RPMI7951 (cell line): ENCODE measurements at places on chromosomes 2 and 18. TPM values are rescaled to one million over a fixed set of nuclear protein-coding genes. Genes with fewer than 3 reads are reported as not detected.

The ELOA2 gene
- not detected in 2 replicates for total RNA-seq

The IL36G gene
- total RNA-seq, result 0.24 and 0.59 TPM in 2 replicates

The EFEMP1 gene
- 3.7 and 5.7 TPM in 2 replicates for total RNA-seq

The IL1RN gene
- 0.48 TPM in 1 of 2 replicates, not detected in the other for total RNA-seq

The NT5DC4 gene
- not detected in 2 replicates for total RNA-seq

The GPR55 gene
- total RNA-seq, result 0.24 and 0.29 TPM in 2 replicates

The DYNC2LI1 gene
- total RNA-seq, result 24.2 and 27.4 TPM in 2 replicates

The ASXL3 gene
- not detected in 2 replicates for total RNA-seq

The TFCP2L1 gene
- total RNA-seq, result under 0.01 TPM in 1 of 2 replicates, not detected in the other

The FBXO41 gene
- 0.98 and 1.1 TPM in 2 replicates for total RNA-seq

The ARHGEF4 gene
- 2.2 and 2.5 TPM in 2 replicates for total RNA-seq

The SERPINB4 gene
- total RNA-seq, result not detected in 2 replicates

The NYAP2 gene
- total RNA-seq, result not detected in 2 replicates

The SLC4A5 gene
- 0.10 TPM in 1 of 2 replicates, not detected in the other for total RNA-seq

The FRZB gene
- total RNA-seq, result 0.98 and 1.6 TPM in 2 replicates

The PTPRM gene
- 31.2 and 51.8 TPM in 2 replicates for total RNA-seq

The KCNS3 gene
- 44.5 and 52.8 TPM in 2 replicates for total RNA-seq

The OR6B2 gene
- total RNA-seq, result not detected in 2 replicates

The CTDP1 gene
- 6.2 and 8.3 TPM in 2 replicates for total RNA-seq

The MYO1B gene
- total RNA-seq, result 173 and 185 TPM in 2 replicates

The BOLA3 gene
- total RNA-seq, result 195 and 214 TPM in 2 replicates

The CYP27C1 gene
- 3.5 TPM in 2 replicates for total RNA-seq

The SERPINB2 gene
- 20.3 and 20.5 TPM in 2 replicates for total RNA-seq

The ZNG1B gene
- 45.5 and 45.8 TPM in 2 replicates for total RNA-seq

The ANKRD44 gene
- 10.8 and 11.3 TPM in 2 replicates for total RNA-seq

The ZNF638 gene
- 71.0 and 87.6 TPM in 2 replicates for total RNA-seq

The ARL4C gene
- 43.0 and 43.5 TPM in 2 replicates for total RNA-seq

The SIX3 gene
- total RNA-seq, result not detected in 2 replicates

The STPG4 gene
- not detected in 2 replicates for total RNA-seq

The CTAGE1 gene
- total RNA-seq, result 0.68 and 1.3 TPM in 2 replicates

The NOL4 gene
- not detected in 2 replicates for total RNA-seq

The RNPEPL1 gene
- total RNA-seq, result 13.1 and 15.4 TPM in 2 replicates

The C2orf72 gene
- total RNA-seq, result 0.39 and 0.48 TPM in 2 replicates

The ALK gene
- 0.12 and 0.29 TPM in 2 replicates for total RNA-seq

The LOXHD1 gene
- total RNA-seq, result not detected in 2 replicates

The MROH2A gene
- 0.10 TPM in 1 of 2 replicates, not detected in the other for total RNA-seq

The HAAO gene
- total RNA-seq, result not detected in 2 replicates

The PKDCC gene
- total RNA-seq, result 1.7 and 1.8 TPM in 2 replicates

The CCDC74A gene
- 33.9 and 41.9 TPM in 2 replicates for total RNA-seq

The SNED1 gene
- total RNA-seq, result 63.7 and 65.5 TPM in 2 replicates

The OBSL1 gene
- total RNA-seq, result 41.5 and 42.8 TPM in 2 replicates

The RAB6C gene
- total RNA-seq, result not detected in 2 replicates

The PPP1R1C gene
- total RNA-seq, result 3.1 and 4.2 TPM in 2 replicates

The ZBTB7C gene
- total RNA-seq, result 0.10 and 0.12 TPM in 2 replicates
